AG09309 (cell line): ENCODE measurements at places on chromosomes 2 and 18.

DNA sequence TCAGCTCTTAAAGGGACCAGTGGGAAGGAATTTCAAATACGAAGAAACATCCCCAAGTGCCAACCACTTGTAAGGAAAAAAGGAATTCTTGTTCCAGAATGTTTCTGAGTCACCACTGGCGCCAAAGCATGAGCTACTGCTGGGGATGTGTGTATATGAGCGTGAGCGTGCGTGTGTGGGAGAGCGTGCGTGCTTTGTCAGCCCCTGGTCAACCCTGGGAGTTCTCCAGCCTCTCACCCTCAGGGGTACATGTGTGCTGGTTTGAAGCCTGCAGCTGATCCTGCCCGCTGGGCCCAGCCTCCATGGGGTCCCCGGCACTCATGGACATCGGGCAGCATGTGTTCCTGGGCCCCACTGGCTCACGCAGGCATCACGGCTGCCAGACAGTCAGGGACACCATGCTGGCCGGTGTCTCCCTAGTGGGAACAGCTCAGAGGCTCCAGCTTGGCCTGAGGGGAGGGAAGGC, 17.1 kb downstream of the HS6ST1 start:
- DNase-seq: peak; percentile 94

DNA sequence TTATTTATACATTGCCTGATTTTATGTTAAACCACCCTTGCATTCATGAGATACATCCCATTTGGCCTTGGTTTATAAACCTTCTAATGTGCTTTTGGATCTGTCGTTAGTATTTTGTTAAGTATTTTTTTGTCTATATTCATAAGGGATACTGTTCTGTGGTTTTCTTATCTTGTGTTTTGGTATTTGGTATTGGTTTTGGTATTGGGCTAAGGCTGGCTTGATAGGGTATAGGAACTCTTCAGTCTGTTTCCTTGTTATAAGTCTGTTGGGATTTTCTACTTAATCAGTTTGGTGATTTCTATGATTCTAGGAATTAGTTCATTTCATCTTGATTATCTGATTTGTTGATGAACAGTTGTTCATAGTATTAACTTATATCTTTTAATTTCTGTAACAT, 49.2 kb downstream of the RELCH start:
- DNase-seq: no peak

GRCh38 chr18:58792086-58792485, 72.6 kb upstream of the ZNF532 start:
- DNase-seq: no peak

DNA sequence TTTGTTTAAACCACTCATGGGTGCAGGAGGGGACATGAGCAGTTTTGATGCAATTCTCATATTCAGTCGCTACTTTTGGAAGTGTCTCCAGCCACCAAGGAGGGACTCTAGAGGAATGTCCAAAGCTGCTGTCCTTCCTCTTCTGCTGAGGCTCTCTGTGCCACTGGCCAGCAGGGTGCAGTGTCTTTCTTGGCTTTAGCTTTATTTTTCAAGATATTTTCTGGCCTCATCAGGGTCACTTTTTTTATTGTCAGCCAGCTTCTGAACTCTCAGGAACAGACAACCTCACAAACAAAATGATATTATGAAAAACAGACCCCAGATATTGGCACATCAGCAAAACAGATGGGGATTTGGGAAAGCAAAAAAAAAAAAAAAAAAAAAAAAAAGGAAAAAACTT, 289.3 kb upstream of the ZSWIM2 start:
- no peak for DNase-seq

GRCh38 chr18:32422201-32422600, 48.5 kb downstream of the GAREM1 start:
- no peak for DNase-seq
